Activated naive CD8-positive, alpha-beta T cell treated with anti-CD3 and anti-CD28 coated beads for 36 hours (primary cell): ENCODE measurements at places on chromosomes 11 and 22.

- no peak for DNase-seq
These were observed 4.4 kb downstream of the RBX1 start for GRCh38 chr22:40955571-40955970.

DNA sequence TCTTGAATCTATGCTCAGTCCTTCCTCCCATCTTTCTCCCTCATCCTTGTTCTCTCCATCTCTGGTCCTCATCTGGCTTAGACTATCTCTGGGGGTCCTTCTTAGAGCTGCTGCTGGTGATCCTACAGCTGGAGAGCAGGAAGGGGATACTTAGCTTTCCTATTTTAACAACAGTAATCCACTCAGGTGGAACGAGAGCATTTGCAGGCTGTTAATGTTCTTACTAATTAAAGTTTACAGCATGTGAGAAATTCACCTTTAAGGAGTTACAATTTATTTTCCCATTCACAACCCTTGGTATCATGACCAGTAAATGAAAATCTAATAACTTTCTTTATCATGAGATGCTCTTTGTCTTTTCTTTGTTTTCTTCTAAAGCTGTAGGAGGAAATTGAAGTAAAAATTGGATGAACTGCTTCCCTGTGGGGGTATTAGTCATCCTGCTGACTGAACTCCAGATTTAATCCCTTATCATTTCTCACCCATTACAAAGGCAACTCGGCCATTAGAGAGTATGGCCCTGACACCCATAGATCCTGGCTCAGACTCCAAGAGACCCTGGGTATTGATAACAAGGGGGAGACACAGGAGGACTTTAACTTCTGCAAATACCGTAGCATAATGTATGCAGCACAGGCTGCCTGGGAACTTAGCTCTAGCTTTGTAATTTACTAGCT is 37.6 kb upstream of the MTNR1B start:
- no peak for DNase-seq

- no peak for DNase-seq
These were observed 22.1 kb upstream of the MMP7 start for GRCh38 chr11:102552447-102553194.

GRCh38 chr11:125245299-125245698 is 80.7 kb downstream of the PKNOX2 start:
- DNase-seq = no peak

- DNase-seq = no peak
These were observed 6.3 kb upstream of the SYCE3 start for GRCh38 chr22:50569041-50569459.

GRCh38 chr11:108224366-108224765 is 1.5 kb downstream of the ATM start:
- no peak for DNase-seq

- DNase-seq = no peak
These were observed 6.1 kb downstream of the MICALL1 start for GRCh38 chr22:37912171-37912570.

- DNase-seq = no peak
These were observed 547.6 kb downstream of the BUD13 start for GRCh38 chr11:116225236-116225635.
